RPMI7951 (cell line): ENCODE measurements at places on chromosomes 12 and 14. TPM values are rescaled to one million over a fixed set of nuclear protein-coding genes. Genes with fewer than 3 reads are reported as not detected.

Gene KRT72
- not detected in 2 replicates for total RNA-seq

GRCh38 chr14:59871166-59871495 lies 555 bp upstream of the RTN1 start:
- DNase-seq, result no peak

Gene PIANP
- total RNA-seq, result 0.12 and 1.5 TPM in 2 replicates

- DNase-seq, result no peak
Measured at GRCh38 chr12:92080911-92081285, 64.7 kb downstream of the BTG1 start.

DNA sequence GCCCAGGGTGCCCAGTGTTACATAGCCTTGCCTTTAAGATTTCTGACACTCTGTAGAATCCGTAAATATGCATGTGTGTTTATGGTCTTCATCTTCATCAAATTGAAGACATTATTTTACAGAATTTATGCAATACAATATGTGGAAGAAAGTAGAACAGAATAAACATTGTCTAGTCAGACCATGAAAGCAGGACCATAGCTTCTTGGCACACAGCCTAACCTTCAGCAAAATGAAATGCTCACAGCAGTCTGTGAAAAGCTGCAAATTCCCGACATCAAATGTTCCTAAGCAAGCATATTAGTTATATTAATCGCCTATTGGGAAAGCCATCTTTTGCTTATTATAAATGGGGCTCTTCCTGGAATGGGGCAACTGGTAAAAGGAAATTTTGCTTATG lies 111.3 kb upstream of the GARIN2 start:
- DNase-seq, result no peak

Gene KRT82
- not detected in 2 replicates for total RNA-seq
